ENCODE measurements at places on chromosomes 5 and 9.

DNA sequence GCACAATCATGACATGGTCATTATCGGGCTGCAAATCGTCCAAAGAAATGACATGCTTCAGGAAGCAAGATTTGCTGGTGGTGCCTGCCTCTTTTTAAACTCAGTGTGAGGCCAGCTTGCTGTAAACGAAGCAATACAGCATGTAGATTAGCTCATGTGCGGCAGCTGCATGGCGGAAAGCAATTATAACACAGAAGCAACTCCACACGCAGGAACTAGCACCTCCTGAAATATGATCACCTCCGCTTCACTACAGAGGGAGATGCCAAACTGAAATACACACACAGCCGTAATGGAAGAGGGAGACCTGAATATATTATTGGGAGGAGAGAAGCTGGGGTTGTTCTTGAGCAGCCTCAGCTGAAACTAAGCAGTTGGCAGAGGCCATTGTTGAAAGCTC is 312.5 kb downstream of the PSAT1 start:
- no peak for DNase-seq

DNA sequence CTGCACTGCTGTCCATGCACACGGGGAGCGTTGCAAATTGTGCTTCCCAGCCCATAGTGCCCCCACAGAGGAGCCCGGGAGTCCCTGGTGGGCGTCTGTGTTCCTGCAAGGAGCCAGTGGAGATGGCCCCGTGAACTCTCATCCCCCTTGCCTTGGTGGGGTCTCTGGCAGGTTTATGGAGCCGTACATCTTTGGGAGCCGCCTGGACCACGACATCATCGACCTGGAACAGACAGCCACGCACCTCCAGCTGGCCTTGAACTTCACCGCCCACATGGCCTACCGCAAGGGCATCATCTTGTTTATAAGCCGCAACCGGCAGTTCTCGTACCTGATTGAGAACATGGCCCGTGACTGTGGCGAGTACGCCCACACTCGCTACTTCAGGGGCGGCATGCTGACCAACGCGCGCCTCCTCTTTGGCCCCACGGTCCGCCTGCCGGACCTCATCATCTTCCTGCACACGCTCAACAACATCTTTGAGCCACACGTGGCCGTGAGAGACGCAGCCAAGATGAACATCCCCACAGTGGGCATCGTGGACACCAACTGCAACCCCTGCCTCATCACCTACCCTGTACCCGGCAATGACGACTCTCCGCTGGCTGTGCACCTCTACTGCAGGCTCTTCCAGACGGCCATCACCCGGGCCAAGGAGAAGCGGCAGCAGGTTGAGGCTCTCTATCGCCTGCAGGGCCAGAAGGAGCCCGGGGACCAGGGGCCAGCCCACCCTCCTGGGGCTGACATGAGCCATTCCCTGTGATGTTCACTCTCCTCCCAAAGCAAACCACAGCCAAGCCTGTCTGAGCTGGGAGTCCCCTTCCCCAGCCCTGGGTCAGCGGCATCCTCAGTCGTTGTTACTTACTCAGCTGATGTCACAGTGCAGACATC is 3.1 kb downstream of the MRPS2 start:
- no peak for DNase-seq

GRCh38 chr5:75335952-75336614 is 937 bp upstream of the HMGCR start:
- peak; percentile 2 for DNase-seq

GRCh38 chr5:140112685-140113179 is 1.2 kb upstream of the PURA start:
- no peak for DNase-seq

- DNase-seq: no peak
Measured at GRCh38 chr9:27393054-27393846, 96.3 kb upstream of the EQTN start.

DNA sequence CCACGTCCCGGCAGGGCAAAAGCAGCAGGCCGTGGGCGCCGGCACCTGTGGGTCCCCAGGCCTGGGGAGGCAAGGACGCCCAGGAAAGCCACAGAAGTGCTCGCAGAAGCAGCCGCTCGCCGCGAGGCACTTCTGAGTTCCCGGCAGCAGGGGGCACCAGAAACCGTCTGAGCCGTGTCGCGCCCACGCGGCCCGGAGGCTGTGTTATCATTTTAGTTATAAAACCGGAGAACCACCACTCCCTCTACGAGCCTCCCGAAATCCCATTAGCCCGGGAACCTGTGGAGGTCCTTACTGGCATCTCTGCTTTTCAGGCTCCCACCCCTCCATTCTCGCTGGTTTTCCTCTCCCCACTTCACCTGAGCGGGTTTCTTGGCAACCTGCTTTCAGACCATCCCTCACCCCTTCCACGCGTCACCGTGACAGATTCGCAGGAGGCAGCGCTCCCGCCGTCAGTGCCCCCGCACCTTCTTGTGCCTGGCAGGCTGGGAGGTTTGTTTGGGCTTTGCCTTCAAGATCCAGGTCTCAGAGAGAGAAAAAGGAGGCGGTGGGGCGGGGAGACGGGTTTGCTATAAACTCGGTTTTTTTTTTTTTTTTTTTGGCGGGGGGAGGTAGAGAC is 2.3 kb downstream of the GDNF start:
- peak; percentile 64 for DNase-seq

Data from stimulated activated CD4-positive, alpha-beta T cell treated with anti-CD3 and anti-CD28 coated beads, Interleukin-4, amount 100 ng/mL, for 4 hours (primary cell).